NCI-H187 (cell line): ENCODE measurements at places on chromosomes 11 and 22.

GRCh38 chr11:64099436-64099835 is 63.7 kb downstream of the FLRT1 start:
- DNase-seq: no peak

GRCh38 chr11:90639461-90639993 is 416.7 kb upstream of the CHORDC1 start:
- DNase-seq: no peak

DNA sequence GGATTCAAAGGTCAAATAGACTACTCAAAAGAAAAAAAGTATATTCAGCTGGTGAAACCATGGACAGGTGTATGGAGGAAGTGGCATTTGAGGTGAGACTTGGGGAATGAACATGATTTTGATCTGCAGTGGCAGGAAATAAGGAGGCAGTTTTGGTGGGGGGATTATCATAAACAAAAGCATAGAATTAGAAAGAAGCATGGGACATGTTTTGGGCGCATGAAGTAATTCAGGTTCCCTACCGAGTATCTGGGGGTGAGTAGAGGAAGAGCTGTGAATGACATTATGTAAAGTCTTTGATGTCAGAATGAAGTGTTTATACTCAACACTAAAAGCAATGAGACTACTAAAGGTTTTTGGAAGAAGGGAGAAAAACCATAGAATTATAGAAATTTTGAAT is 3.1 kb downstream of the CLMP start:
- DNase-seq: no peak

DNA sequence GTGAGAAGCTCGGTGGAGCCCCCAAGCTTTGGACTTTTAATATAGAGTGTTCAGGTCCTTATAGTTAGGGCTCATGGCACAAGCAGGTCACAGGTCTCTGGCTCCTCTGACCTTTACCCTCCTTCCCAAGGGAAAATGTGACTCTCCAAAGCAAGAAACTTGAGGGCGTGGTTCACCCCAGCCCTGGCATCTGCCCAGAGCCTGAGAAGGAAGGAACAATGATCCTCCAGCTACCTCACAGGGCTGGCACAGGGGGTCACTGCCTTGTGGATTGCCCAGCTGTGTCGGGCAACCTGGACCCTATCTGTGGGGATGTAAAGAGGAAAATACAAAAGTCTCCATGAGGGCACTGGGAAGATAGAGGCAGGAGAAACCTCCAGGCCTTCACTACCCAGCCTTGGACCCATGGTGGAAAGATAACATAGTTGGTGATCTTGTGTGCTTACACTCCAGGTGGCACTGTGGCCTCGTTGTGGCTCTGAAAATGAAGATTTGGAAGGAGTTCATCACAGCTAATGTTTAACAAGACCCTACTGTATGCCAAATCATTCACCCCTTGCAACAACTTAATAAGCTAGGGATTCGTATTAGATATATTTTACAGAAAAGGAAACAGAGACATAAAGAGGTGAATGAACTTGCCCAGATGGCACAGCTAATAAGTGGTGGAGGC is 3.8 kb upstream of the ZNF195 start:
- DNase-seq: no peak

DNA sequence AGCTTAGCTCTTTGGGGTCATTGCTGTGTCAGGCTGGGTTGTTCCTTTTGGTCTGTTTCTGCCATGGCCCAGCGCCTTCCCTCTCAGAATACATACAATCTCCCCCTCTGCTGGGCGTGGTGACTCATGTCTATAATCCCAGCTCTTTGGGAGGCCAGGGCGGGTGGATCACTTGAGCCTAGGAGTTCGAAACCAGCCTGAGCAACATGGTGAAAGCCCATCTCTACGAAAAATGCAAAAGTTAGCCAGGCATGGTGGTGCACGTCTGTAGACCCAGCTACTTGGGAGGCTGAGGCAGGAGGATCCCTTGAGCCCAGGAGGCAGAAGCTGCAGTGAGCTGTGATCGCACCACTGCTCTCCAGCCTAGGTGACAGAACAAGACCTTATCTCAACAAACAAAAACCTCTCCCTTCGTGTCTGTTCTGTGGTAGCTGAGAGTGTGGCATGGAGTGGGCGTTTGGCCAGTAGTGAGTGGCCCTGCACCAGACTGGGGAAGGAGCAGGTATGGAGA is 46.7 kb upstream of the RAB1B start:
- no peak for DNase-seq

DNA sequence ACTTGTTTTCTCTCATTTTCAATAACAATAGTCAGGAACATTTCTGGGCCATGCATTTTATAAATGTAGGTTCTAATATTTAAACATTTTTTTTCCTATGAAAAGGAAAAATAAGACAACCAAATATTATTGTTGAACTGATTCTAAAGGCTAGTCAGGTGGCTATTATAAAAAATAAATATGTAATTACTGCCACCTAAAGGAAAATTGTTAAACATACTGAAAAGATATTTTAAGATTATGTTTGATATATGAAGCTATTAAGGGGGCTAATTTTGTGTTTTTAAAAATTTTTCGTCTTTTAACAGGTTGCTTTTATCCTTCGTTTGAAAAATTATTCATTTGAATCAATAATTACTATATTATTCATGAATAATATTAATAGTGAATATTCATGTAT is 62.2 kb upstream of the FDX1 start:
- no peak for DNase-seq

DNA sequence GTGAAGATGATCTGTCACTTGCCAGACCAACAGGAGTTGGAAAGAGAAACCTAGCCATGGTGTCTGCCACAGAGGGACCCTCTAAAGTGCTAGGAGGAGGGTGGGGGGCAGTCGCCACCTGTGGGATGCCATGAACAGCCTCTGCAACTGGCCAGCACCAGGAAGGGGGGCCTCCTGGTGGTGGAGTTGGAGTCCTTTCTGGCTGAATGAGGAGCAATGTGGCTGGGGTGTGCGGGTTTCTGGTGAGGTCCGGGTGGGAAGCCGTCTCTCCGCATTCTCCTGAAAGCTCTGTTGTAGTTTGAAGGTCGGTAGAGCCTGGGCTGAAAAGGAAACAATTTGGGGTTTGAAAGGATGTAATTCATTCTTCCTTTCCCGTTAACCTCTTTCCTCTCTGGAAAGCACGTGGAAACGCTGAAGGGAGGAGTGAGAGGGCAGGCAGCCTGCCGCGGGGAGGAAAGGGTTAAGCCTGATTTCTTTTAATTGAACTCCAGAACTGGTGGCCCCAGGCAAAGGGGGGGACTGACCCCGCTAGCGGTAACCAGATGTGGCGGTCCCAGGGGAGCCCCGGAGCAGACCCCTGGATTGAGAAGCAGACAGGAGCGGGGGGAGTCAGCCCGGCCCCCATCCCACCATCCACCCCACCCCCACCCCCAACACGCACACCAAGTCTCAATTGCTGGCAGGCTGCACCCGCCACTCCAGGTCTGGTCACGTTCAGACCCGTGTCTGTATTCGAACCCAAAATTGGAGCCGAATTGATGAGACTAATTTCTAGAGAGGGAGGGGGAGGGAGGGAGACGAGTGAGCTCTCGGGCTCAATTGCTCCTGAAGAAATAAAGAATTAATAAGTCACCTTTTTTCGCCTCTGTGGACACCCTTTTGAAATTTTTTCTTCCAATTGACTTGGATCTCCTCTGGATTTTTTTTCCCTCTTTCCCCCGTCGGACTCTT is 1.8 kb upstream of the FLI1 start:
- DNase-seq: no peak

DNA sequence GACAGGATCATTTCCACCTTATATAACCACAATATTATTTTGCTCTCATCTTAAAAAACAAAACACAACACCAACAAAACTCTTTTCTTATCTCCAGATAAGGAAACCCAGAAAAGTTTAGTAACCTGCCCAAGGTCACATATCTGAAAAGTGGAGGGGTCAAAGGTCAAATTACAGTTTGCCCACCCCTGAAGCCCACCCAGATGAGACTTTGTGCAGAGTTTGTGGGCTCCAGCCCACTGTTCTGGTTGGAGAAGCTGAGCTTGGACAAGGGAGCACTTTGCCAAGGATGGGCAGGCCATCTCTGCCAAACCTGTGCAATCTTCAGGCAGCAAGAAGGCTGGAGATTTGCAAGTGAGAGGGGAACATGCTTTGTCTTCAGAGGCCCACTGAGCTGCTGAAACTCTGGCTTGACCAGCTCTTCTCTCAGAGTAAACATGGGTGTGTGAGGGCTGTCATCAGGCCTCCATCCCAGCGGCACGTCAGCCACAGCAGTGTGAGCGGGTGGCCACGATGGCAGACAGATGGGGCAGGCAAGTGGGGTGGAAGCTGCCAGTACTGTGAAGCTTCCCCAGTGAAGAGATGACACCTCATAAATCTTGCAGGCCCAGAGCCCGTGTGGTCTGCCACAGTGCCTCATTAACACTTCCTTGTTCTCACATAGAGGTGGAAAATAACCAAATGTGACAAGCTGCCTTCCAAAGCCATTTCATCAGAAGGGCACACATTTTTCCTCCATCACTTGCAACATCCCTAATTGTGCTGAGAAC is 111.8 kb downstream of the CCDC81 start:
- DNase-seq: no peak

- DNase-seq: no peak
These were observed 11.9 kb upstream of the TCF20 start for GRCh38 chr22:42282252-42282942.

DNA sequence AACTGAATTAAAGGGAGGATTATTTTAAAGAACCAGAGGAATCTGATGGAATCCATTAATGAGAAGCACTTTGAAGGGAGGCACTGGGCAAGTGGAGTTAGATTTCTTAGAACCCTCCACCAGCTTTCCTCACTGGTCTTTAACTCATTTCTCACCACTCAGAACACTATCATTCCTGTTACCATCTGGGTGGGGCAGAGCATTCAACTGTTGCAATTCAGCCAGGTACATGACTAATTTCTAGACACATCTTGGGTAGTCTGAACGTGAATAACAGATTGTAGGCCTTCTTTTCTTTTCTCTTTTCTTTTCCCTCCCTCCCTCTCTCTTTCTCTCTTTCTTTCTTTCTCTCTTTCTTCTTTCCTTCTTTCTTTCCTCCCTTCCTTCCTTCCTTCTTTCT is 15.5 kb upstream of the MMP1 start:
- no peak for DNase-seq

GRCh38 chr11:78011301-78011700 is 11.8 kb downstream of the KCTD14 start:
- DNase-seq: no peak

GRCh38 chr11:47899801-47900200 is 51.7 kb upstream of the NUP160 start:
- no peak for DNase-seq

DNA sequence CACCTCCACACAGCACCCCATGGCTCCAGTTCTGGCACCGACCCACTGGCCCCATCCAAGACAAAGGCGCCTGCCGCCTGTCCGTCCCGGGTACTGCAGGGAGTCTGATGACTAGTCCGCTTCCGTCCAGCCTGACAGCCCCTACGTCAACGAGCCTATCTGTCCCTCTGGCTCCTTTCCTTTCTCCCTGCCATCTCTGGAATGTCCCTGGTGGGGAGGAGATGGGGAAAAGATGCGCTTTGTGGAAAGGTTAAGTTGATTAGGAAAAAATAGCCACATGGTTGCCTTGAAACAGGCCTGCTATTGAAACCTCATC is 10.4 kb downstream of the PDGFB start:
- DNase-seq: no peak

DNA sequence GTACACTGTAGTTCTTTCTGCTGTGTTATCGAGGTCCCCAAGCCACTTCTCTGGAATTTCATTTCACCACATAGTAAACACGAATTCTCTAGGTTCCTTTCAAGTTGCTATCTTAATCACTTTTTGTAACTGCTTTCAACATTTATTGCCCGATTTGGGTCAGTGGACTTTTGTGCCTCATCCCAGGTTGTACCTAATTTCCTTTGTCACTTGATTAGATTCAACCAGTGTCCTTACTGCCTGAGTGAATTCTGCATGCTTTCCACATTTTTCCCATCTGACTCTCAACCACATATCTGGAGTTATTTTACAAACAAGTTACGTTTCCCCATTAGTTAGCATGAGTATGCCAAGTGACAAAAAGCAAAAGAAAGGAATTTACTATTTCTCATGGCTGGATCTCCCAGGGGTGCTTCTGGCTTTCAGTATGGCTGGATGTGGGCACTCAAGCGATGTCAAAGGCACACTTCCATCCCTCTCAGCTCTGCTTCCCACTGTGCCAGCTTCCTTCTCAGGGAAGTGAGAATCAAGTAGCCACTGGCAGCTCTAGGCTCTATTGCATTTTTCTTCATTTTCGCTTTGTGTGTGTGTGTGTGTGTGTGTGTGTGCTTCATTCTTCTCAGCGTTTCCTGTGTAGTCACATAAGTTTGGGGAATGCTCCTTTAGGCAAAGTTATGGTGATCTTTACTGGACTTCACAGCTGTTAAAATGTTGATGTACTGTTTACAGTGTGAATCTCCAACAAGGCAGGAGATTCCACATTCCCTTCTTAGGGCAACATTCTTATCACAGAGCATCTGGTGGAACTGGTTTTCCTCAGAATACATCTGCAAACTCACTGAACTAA is 128.9 kb downstream of the DBX1 start:
- DNase-seq: no peak

- no peak for DNase-seq
These were observed 4.2 kb downstream of the CAPN1 start for GRCh38 chr11:65185869-65186341.

- no peak for DNase-seq
These were observed 188.5 kb upstream of the MPPED2 start for GRCh38 chr11:30774496-30775232.

- no peak for DNase-seq
These were observed 250.3 kb downstream of the GRM5 start for GRCh38 chr11:88815505-88815904.

DNA sequence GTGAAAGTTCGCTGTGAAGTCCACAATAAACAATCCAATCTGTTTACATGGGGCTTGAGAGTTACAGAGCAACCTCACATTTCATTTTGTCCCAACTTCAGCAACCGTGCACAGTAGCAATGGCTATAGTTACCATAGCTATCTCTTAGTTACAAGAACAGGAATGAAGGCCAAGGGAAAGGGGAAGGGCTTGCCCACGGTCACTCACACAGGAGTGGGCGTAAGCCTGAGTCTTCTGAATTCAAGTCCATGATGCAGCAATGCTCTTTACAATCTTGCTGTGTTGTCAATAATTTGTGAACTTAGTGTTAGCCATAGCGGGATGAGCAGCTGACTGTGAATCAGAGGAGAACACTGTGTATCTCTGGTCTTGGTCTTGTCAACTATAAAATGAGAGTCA is 102.9 kb downstream of the ADAMTS15 start:
- no peak for DNase-seq

GRCh38 chr11:64593156-64594105 is 2.4 kb downstream of the SLC22A12 start:
- DNase-seq: no peak

DNA sequence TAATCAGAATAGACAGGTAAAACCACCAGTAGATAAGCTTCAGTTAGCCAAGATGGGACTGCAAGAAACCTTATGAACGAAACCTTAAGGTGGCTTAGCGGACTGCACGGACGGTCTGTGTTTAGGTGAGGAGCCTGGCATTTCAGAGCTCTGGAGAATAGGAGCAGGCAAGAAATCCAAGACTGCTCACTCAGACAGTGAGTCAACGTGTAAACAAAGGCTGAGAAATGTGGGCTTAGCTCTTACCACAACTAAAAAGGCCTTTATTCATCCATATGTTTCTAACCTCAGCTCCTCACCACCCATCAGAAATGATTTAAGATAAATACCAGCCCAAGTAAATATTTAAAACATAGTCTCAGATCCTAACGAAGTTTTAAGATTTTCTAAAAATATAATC is 657.7 kb downstream of the OPCML start:
- DNase-seq: no peak
